NCI-H146 (cell line): ENCODE measurements at places on chromosomes 12 and 14.

GRCh38 chr12:76789335-76790050 is 25.6 kb downstream of the ZDHHC17 start:
- no peak for DNase-seq

- no peak for DNase-seq
These were observed 59.0 kb downstream of the CCDC85C start for GRCh38 chr14:99544991-99545390.

DNA sequence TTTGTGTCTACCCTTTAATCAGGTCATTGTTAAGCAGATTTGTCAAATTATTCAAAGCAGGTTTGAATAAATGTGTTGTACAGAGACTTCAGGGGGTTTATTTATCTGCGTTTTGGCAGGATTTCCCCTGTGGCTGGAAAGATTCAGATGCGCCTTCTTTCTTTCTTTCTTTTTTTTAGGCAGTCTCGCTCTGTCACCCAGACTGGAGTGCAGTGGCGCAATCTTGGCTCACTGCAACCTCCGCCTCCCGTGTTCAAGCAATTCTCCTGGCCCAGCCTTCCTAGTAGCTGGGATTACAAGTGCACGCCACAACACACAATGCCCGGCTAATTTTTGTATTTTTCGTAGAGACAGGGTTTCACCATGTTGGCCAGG is 6.3 kb upstream of the NANOGNB start:
- no peak for DNase-seq

DNA sequence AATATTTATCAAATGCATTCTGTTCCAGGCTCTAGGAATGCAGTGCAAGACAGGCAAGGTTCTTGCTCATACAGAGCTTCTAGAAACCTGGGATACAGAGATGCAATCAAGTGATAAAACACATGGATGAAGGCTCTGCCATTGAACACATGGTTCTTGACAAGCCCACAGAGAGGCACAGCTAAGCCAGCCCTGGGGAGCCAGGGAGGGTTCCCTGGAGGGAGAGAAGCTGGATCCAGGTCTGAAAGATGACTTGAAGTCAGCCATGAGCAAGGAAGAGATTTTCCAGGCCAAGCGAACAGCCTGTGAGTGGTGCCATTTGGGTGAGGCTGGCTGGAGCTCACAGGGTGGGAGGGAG is 66.2 kb downstream of the IRF2BPL start:
- DNase-seq, result no peak

- DNase-seq, result no peak
These were observed 104.3 kb downstream of the FLRT2 start for GRCh38 chr14:85634205-85634604.
